Ascending aorta (tissue), 2 donors: ENCODE measurements at places on chromosomes 5 and 9.

DNA sequence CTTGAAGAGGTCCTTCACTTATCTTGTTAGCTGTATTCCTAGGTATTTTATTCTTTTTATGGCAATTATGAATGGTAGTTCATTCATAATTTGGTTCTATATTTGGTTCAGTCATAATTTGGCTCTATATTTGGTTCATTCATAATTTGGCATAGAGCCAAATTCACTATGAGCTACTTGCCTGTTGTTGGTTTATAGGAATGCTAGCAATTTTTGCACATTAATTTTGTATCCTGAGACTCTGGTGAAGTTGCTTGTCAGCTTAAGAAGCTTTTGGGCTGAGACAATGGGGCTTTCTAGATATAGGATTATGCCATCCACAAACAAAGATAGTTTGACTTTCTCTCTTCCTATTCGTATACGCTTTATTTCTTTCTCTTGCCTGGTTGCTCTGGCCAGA, 142.2 kb downstream of the PLCXD3 start:
- no peak for DNase-seq

- no peak for DNase-seq
Observed at GRCh38 chr5:120886351-120886860, 422.3 kb downstream of the PRR16 start.

- no peak for DNase-seq
Observed at GRCh38 chr5:3601061-3601710, 5.6 kb downstream of the IRX1 start.

DNA sequence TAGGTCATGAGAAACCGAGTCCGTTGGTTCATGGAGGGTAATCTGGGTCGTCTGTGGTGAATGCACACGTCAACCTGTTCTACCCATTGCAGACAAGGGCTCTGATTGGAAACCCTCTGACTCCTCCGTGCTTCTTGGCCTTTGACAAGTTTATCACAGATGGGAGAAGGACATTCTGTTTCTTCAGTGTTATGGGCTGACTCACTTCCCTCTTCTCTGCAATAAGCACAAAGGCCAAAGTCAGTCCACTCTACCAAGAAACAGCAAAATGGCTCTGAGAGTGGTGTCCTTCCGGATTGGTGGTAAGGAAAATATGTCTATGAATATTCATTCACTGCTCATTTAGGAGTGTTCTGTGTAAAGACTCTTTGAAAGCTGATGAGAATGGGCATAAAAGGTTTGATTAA, 89.3 kb downstream of the FEM1C start:
- no peak for DNase-seq

GRCh38 chr9:20205821-20206220, 416.5 kb downstream of the MLLT3 start:
- DNase-seq, result no peak
